Lower lobe of right lung (tissue), 2 donors: ENCODE measurements at places on chromosomes 6 and 20. TPM values are rescaled to one million over a fixed set of nuclear protein-coding genes. Genes with fewer than 3 reads are reported as not detected.

GRCh38 chr20:60003776-60004175 is 45.6 kb downstream of the CDH26 start:
- no peaks in the 10 kb centered on the region for H3K4me1 ChIP-seq
- H3K36me3 ChIP-seq = peaks cover 6% of the 10 kb centered on the region
- H3K27me3 ChIP-seq = no peaks in the 10 kb centered on the region

The ZBTB46 gene
- total RNA-seq = 9.9 TPM

The MROH8 gene
- total RNA-seq = 3.9 TPM

GRCh38 chr6:38353310-38354036 is 286.3 kb downstream of the BTBD9 start:
- H3K4me1 ChIP-seq = peaks cover 9% of the 10 kb centered on the region
- H3K4me3 ChIP-seq = no peak overlapping the region
- H3K27me3 ChIP-seq = no peaks in the 10 kb centered on the region
- no peak for DNase-seq
- H3K36me3 ChIP-seq = no peaks in the 10 kb centered on the region

DNA sequence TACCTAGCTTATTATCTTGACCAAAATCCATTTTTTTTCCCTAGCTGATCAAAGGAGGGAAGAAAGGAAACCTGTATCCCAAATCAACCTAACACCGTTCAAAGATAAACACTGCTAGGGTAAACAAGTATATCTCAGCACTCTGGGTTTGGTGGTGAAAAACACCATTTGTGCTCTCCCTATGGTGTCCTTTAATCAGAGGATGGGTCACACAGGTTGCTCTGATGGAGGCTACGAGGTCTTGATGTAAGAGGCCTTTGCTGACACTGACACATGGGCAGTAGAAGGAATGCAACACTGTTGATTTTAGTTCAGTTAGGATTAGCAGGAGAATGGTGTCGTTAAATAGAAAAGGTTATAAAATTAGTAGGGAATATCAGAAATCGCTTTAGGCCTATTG is 179.3 kb downstream of the HDGFL1 start:
- no peak overlapping the region for H3K4me3 ChIP-seq
- no peak overlapping the region for H3K27ac ChIP-seq
- H3K27me3 ChIP-seq = no peaks in the 10 kb centered on the region
- no peaks in the 10 kb centered on the region for H3K36me3 ChIP-seq
- H3K4me1 ChIP-seq = no peaks in the 10 kb centered on the region

DNA sequence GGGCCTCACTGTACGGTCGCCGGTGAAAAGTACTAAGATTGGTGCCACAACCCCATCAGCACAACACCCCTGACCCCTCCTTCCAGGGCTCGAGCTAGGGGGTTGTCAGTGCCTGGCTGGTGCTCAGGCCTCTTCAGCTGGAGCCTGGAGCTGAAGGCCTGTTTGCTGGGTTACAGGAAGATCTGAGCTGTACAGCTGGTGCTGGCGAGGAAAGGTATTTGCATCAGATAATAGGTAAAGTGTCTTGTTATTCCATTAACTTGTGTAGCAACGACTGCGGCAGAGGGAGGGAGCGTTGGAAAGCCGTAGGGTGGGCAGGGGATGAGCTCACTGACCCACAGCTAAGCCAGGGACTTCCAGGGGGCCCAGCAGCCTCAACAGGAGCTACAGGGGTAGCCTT is 15.8 kb upstream of the SIRPA start:
- H3K4me3 ChIP-seq = no peak overlapping the region
- no peaks in the 10 kb centered on the region for H3K36me3 ChIP-seq
- DNase-seq = no peak
- H3K4me1 ChIP-seq = peaks cover 26% of the 10 kb centered on the region
- peaks cover 43% of the 10 kb centered on the region for H3K27me3 ChIP-seq
